Activated CD8-positive, alpha-beta memory T cell treated with anti-CD3 and anti-CD28 coated beads for 1 hour (primary cell): ENCODE measurements at places on chromosomes 12 and 14.

- no peak for DNase-seq
Measured at GRCh38 chr12:116673681-116674111, 64.2 kb downstream of the SPRING1 start.

DNA sequence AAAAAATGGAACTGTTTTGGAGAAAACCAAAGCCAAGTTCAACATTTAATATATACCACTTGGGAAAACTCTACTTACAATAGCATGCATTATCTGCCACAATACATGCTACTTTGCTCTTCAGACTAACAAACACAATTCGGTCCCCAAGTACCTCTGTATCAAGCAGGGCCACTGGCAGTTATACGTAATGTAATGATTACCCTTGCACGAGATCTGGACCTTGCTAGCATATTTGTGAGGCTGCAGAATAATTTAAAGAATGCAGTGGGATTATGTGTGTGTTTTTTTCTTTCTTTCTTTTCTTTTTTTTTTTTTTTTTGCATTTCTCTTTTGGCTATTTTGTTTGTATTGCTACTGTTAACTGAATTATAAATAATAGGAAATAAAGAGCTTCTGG is 22.8 kb upstream of the PYGL start:
- no peak for DNase-seq

GRCh38 chr12:83261998-83262397 is 575.3 kb downstream of the TMTC2 start:
- DNase-seq, result no peak

DNA sequence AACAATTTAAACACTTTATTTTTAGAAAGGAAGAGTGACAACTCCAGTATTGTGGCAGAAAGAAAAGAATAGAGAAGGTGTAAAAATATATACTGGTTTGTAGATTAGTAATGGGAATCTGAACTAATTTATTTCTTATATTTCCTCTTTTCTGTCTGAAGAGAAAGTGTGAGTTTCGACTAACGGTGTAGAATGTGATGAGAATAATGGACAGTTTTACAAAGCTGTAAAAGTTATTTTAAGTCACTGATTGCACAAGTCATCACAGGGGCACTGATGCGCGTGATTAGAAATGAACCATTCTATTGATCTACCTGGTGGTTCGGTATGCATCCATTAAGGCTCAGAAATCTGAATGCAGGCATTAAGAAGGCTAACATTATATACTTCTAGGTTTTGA is 158.5 kb upstream of the ATXN7L3B start:
- DNase-seq, result no peak

- DNase-seq, result no peak
Measured at GRCh38 chr12:55849616-55850343, 7.0 kb upstream of the MMP19 start.

- no peak for DNase-seq
Measured at GRCh38 chr12:80232837-80233236, 133.5 kb downstream of the OTOGL start.

DNA sequence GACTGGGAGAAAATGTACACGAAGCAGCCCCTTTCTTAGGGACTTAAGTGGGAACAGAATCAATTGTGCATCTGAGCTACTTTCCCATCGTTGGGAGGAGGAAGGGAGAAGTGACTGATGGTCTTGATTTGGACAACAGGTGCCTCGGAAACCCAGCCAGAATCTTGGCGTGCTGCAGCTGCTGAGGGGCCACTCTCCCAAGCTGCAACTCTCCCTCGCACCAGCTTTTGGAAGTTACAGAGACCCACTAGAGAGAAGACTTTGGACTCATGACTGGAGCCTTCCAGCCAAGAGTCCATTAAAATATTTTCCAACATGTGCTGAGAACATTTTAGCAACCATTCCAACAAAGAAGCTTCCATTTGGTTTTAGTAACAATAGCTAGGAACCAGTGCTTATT is 52.3 kb downstream of the GNS start:
- DNase-seq, result no peak

DNA sequence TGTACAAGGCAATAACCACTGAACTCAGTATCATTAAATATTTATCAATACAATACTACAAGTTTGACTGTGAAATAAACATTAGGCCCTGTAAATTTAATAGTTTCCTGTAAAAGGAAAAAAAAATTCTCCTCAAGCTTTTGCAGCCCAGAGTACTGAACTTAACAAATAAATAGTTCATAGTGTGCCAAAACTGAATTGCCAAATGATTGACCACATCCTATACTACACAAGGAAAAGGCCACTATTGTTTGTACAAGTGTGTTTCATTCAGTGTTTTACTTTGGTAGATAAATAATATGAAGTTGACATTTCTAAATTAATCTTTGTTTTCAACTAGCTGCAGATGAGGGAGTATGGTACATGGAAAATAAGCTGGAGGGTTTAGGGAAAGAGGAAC is 379.6 kb downstream of the FLRT2 start:
- DNase-seq, result no peak

- DNase-seq, result no peak
Measured at GRCh38 chr12:9341260-9341585, 133.0 kb upstream of the PZP start.

DNA sequence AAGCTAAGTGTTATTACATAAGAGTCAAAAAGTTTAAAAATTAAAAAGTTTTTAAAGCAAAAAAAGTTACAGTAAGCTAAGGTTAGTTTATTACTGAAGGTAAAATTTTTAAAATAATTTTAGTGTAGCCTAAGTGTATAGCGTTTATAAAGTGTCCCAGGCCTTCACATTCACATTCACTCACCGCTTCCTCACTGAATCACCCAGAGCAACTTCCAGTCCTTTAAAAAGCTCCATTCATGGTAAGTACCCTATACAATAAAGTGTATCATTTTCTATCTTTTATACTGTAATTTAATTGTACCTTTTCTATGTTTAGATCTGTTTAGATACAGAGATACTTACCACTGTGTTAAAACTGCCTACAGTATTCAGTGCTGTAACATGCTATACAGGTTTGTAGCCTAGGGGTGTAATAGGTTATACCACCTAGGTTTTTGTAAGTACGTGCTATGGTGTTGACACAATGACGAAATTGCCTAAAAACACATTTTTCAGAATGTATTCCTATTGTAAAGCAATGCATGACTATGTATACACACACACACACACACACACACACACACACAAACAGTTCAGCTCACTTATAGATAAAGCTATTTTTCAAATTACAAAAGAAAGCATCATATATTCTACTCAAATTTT is 3.7 kb downstream of the CLEC14A start:
- DNase-seq, result no peak

DNA sequence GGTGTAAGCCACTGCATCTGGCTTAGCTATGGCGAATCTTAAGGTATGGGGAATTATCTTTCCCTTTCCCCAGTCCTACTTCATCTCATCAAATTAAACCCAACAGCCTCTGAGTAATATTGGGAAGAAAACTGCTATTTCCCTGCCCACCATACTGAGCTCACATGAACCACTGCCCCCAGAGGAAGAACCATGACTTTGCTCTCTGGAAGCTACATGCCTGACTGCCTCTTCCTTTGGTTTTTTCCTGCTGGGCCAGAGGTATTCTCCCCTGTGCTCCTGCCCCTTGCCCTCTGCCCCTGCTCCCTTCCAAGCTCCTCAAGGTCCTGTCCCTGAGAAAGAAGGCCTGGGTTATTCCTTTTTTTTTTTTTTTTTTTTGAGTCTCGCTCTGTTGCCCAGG is 15.2 kb downstream of the RILPL2 start:
- no peak for DNase-seq

- DNase-seq, result no peak
Measured at GRCh38 chr12:123427036-123427769, 9.3 kb downstream of the RILPL2 start.

DNA sequence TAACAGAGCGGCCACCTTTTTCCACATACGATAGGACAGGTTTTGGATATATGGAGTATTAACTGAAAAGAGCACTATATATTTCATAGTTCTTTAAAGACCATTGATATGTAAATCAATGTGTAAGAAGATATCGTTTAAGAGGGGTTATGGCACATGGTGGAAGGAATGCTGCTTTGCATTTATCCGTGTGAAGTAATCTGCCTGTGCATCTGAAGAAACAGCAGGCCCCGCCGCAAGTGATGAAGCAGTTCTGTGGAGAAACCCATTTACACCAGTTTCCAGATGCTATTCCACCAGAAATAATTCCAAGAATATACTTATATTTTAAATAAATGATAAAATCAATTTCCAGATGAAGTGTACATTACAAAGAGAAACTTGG is 72.4 kb downstream of the BICD1 start:
- no peak for DNase-seq

DNA sequence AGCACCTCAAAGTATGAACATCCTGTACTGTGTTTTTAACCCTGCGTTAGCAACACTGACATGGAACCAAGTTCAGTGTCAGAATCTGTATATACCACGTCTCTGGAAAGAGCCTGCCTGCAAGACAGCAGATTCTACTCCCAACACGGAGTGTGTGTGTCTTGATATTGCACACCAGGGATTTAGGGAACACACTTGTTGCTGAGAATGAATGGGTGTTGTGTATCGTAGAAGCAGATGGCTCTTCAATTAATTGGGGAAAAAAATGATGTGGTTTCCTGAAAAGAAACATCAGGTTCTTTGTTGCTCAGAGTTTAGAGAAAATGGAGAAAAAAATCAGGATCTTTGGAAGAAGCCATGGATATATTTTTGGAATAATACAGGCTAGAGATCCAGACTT is 170.8 kb downstream of the EGLN3 start:
- no peak for DNase-seq

DNA sequence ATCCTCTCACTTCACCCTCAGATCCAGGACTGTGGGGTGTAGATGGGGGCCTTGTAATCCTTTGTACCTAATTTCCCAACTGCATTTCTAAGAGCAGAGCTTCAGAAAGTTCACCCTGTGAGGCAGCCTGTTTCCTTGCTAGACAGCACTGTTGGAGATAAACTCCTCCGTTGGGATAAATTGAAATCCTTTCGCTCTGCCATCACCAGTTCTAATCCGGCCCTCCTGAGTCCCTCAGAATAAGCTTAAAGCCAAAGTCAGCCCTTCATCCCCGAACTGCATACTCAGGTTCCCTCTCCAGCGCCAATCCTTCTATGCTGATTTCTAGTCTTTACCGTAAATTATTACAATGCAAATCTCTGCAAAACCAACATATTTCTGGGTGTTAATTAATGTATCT is 114.7 kb downstream of the PRMT8 start:
- no peak for DNase-seq

DNA sequence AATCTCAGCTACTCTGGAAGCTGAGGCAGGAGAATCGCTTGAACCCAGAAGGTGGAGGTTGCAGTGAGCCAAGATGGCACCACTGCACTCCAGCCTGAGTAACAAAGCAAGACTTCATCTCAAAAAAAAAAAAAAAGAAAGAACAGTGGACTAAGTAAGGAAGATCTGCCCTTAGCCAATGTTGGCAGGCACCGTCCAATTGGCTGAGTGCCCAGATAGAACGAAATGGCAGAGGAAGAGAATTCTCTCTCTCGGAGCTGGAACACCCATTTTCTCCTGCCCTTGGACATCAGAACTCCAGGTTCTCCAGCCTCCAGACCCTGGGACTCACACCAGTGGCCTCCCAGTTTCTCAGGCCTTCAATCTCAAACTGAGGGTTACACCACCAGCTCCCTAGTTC is 49.9 kb downstream of the ESR2 start:
- no peak for DNase-seq

DNA sequence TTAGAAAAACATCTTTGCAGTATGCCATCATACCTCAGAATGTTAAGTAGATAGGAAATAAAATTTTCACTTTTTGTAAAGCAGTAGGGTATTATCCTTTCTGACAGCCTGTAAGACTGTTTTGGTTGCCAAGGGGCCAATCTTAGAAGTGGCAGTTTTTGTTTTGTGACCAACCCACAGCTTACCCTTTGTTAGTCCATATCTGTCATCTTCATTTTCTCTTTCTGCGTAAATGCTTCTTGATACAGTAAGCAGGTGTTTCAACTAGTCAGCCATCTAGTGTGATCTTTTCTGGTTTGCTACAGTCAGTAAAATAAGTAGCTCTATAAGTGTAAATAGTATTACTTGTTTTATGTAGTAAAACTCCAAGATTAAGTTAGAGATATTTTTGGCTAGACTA is 8.8 kb downstream of the PPM1A start:
- DNase-seq, result no peak

DNA sequence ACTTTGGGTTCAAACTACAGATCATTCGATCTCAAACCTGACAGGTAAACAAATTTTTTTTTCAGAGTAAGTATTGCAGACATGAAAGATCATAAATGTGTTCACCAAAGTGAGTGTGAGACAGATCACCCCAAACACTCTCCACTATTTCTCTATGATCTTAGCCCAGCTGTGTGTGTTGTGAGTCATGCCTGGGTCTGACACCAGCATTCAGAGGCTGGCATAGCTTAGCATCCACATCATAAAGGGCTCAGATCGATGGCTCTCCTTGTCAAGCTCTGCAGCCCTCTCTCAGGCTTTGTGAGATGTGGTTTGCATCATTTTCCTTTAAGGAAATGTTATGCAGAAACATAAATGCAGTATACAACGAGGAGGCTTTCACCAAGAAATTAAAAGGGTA is 164.9 kb downstream of the ETV6 start:
- no peak for DNase-seq

- no peak for DNase-seq
Measured at GRCh38 chr14:77804592-77804991, 4.7 kb downstream of the ADCK1 start.

- no peak for DNase-seq
Measured at GRCh38 chr12:130835436-130835835, 3.6 kb downstream of the STX2 start.

DNA sequence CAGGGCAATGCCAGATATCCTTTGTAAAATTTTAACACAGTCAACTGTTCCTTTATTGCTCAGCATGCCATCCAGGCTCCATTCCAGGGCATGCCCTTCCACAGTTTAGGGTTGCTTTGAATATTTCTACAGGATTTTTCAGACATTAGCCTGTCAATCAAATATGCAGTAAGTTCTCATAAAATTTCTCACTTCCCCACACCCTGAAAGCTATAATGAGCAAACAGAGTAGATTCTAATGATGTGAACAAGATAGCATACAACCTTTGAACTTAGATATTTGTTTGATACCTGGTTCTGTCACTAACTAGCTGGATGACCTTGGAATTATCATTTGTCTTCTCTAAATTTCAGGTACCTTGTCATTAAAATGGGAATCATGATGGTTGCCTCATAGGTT is 251.2 kb downstream of the SYT1 start:
- DNase-seq, result no peak

GRCh38 chr14:92459030-92459949 is 54.3 kb upstream of the RIN3 start:
- no peak for DNase-seq

GRCh38 chr12:11701433-11701832 is 52.0 kb downstream of the ETV6 start:
- no peak for DNase-seq

- DNase-seq, result no peak
Measured at GRCh38 chr12:7032990-7033389, 14.7 kb upstream of the LPCAT3 start.

DNA sequence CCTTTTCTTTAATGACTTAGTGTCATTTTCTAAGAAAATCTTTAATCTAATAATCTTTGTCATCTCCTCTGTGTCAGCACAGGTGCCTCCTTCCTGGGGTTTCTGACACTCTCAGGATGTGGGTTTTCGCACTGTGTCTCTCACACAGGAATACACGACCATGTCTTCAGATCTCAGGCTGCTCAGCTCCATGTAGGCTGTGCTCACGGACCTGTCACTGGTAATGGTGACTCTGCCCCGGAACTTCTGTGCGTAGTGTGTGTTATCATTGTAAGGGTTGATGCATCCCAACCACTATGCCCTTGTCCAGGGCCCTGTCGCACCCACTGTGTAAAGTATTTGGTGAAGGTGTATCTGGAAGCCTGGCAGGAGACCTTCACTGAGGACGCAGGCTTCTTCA is 647.8 kb downstream of the TMEM121 start:
- DNase-seq, result no peak

- DNase-seq, result no peak
Measured at GRCh38 chr12:132074216-132074615, 69.9 kb downstream of the DDX51 start.
